ENCODE measurements at places on chromosomes 6 and 20.

- DNase-seq: no peak
Measured at GRCh38 chr20:10352934-10353824, 80.8 kb downstream of the MKKS start.

- DNase-seq: no peak
Measured at GRCh38 chr6:45462190-45463134, 84.7 kb upstream of the SUPT3H start.

DNA sequence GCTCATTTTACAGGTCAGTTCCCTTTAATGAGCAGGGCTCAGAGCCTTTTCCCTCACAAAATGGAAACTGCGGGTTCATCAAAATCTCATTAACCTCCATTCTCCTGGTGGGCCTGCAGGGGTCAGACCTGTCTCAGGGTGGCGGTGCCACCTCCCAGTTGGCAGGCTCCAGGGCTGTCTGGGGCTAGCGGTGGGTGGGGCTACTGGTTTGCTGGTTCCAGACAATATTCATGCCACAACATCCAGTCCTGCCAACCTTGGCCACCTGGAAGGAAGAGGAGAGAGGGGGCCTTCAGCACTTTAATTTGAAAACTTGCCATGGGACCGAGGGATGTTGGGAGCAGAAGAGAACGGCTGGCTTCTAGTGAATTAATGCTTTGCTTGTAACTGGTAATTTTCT, 41.9 kb upstream of the CTNNBL1 start:
- DNase-seq: no peak

DNA sequence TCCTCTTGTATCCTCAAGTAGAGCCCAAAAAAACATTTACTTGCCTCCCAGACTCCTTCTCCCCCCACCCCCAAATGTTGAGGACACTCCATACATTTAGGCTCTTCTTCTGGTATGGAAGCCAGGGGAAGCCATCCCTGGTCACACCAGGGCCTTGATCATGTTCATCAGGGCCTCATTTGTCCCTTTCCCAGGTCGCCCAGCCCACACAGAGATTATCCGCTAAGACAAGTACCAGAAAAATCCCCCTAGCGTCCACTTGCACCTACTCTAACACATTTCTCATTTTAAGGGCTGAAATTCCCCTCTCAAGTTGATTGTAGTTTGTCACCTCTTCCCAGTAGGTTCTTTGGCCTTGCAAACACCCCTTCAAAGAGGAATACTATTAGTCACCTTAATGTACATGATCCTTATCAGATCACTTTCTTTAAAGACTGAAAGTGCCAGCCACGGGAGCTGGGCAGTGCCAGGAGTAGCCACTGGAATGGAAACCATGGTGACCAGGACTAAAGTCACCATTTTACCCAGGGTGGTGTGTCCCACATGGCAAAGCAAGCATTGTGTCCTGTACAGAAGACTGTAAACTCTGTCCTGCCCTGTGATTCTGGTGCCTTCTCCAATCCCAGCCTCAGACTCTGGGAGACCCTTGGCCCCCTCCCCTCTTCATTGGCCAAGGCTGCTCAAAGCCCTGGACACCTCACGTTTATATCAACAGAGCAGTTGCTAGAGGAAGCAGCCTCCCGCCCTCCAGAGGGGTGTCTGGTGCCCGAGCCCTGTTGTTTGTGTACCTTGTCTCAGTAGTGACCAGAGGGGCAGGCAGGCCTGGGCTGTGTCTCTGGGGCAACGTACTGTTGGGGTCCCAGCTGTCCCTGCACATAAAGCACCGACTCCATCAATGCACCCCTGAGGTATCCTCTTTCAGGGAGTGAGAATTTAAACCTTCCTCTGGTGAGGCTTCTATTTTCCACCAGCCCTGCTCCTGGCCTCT, 5.0 kb upstream of the APOBEC2 start:
- DNase-seq: no peak
